ENCODE measurements at places on chromosomes 4 and X.

GRCh38 chr4:16636304-16636703 is 262.1 kb downstream of the LDB2 start:
- no peak for DNase-seq

DNA sequence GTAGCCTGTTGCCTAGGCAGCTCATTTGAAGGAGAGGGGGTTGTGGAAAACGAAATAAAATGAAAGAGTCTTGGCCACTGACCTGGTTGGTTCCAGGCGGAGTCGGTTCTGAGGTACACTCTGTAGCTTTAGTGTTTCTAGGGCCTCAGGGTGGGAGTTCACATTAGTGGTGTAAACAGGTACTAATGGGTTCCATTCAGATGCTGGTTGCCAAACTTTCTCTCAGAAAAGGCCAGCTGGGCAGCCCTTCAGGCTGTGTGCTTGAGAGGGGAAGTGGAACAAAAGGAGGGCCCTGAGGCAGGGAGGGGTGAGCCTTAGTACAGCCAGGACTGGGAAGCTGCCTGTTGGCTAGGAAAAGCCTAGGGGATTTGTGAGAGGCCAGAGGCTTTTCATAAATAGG is 24.8 kb downstream of the NHSL2 start:
- DNase-seq: no peak

DNA sequence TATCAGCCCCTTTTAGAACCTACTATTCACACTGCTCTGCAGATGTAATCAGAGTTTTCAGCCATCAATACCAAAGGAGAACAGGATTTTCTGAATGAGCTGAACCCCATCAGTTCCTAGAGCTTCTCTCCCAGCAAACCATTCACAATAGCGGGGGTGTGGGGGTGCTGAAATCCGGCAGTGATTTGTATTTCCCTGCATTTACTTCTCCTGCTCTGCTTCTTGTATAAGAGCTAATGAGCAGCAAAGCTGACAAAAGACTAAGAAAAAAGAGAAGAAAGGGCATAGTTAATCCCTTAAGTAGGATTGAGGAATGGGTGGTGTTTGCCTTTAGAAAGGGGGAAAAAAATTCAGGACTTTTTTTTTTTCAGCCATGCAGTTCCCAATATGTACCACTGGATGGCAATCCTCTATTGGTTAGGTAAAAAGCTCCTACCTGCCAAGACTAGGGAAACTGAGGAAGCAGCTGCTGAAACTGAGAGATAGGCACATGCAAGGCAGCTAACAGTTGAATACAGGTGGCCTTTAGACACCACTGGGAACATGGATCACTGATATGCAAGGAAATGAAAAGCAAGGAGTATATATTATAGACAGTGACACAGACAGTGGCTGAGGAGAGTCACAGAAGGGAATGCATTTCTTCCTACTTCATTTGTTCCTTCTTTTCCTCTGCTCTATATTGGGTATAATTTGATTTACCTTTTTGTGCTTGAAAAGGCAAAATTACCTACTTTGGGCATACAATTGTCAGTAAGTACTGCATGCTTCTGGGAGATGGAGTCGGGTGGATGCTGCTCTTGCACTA is 217.9 kb downstream of the HS6ST2 start:
- DNase-seq: no peak

- no peak for DNase-seq
Measured at GRCh38 chr4:60805500-60806313, 394.4 kb upstream of the ADGRL3 start.

GRCh38 chr4:21554066-21554465 is 394.5 kb downstream of the KCNIP4 start:
- no peak for DNase-seq

DNA sequence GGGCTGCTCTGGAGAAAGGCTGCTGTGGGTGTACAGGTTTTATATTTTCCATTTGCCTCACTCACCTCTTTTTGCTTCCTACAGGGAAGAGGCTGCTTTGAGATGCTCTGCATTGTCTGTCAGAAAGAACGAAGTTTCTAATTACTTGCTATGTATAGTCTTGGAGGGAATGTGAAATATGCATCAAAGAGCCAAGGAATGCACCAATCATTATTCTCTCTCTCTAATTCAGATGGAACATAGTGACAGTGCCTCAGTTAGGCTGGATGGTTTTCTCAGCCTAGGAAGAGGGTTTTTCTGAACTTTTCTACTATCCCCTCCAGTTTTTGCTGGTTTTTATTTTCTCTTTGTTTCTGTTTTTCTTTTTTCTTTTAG is 106.8 kb upstream of the SLC4A4 start:
- DNase-seq: no peak

- DNase-seq: no peak
Measured at GRCh38 chr4:120139392-120139791, 72.7 kb upstream of the MAD2L1 start.

- no peak for DNase-seq
Measured at GRCh38 chrX:103376979-103377324, 614 bp downstream of the BEX3 start.

DNA sequence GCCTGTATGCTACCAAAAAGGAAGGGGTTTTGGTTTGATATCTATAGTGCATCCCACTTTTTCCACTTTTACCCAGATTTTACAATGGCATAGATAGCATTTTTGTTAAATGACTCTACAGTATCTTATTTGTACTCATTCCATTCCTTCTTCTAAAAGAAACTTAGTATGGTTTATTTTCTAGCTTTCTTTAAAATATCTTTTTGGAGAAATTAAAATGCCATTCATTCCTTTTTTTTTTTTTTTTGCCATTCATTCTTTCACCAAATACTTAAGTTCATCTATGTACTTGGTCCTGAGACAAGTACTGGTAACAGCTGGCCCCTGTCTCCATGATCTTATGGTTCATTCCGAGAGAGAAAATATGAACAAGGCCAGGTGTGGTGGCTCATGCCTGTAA is 49.1 kb downstream of the MID1 start:
- no peak for DNase-seq

DNA sequence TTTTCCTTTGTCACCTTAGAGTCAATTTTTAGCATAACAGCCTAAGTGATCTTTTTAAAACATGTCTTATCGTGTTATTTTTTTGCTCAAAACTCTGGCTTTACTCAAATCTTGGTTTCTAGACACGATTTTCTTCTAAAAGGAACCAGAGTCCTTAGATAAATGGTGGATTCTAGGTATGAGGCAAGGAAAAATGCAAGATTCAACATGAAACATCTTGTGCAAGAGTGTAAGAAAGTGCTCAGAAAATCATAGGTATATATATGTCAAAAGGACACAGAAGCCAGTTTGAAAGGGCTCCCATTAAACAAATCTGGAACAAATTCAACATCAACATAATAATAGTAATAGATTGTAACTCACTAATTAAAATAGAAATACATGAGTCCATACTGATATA is 8.1 kb upstream of the ADGRG4 start:
- DNase-seq: no peak

- no peak for DNase-seq
Measured at GRCh38 chrX:31546126-31546525, 474.3 kb upstream of the FTHL17 start.

GRCh38 chr4:76234679-76235044 is 16.9 kb upstream of the FAM47E start:
- no peak for DNase-seq

DNA sequence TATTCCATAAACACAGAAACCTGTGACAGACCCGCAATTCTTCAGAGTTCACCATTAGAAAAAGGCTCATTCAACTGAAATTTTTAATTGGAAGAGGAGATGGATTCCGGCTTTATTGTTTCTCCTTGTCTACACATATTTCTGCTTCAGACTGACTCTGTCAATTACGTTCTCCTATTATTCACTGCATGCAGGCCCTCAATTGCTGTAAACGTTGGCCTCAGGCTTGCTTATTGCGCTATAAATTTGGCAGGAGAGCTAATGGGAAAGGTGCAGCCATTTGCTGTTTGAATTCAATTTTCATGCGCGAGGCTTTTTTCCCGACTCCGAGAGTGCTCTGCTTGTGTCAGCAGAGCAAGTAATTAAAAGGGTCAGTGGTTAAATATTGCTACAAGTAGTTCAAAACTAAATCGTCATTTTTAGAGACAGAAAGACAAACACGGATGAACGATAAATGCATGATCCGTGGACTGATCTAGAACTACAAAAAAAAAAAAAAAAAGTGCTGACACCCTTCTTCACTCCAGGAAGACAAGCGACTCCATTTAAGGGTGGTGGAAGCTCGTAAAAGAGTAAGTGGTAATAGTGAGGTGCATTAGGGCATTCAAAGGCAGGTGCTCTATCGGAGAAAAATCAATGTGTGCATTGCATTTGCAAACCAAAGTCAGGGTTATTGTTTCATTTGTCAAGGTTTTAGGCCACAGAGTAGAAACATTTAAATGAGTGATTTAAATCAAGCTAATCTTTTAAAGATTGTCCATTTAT is 841.6 kb upstream of the FRG1 start:
- DNase-seq: no peak

GRCh38 chrX:95065151-95065550 is 1391.1 kb downstream of the FAM133A start:
- no peak for DNase-seq
